ENCODE measurements at places on chromosomes 5 and 9. TPM values are rescaled to one million over a fixed set of nuclear protein-coding genes. Genes with fewer than 3 reads are reported as not detected.

The LCNL1 gene
- polyA plus RNA-seq: not detected

- no peak overlapping the region for H3K4me3 ChIP-seq
- no peak overlapping the region for H3K27ac ChIP-seq
- no peak for DNase-seq
- no peaks in the 10 kb centered on the region for H3K27me3 ChIP-seq
These were observed 274.6 kb downstream of the ANXA1 start for GRCh38 chr9:73426269-73426668.

- H3K4me1 ChIP-seq: no peaks in the 10 kb centered on the region
- H3K4me3 ChIP-seq: no peak overlapping the region
- no peak for DNase-seq
- H3K27ac ChIP-seq: no peak overlapping the region
- peaks cover 25% of the 10 kb centered on the region for H3K36me3 ChIP-seq
- no peaks in the 10 kb centered on the region for H3K27me3 ChIP-seq
These were observed 21.1 kb downstream of the TERT start for GRCh38 chr5:1273745-1274144.

DNA sequence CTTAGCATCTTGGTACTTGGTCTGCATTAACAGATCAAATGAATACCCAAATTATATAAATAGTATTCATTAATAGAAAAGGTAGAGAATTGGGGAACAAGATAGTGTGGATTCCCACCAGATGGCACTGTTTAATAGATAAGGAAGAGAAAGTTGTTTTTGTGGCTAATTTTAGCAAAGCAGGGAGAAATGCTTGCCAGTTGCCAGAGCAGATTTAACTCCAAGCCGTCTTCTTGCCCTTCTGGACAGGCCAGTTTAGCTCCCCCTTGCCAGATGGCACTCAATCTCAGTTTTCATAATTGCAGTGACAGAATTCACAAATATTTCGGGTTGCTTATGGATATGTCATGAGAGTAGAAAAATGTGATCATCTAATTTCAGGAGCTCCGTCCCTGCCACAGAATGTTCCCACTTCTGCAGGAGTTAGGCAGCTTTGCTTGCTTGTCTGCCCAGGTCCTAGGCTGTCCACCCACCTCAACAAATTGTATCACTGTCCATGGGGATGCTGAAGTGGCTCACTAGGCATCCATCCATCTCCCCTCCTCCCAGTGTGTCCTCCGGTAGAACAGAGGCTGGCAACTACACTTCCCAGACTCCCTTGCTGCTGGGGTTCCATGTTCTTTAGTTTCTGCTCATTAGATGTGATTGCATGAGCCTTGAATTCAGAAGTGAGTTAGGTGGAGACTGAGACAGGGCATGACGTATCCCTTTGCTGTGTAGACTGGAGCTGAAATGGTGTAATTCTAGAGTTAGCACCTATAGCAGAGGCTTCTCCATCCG lies 11.8 kb upstream of the HEXB start:
- no peak for DNase-seq
- no peaks in the 10 kb centered on the region for H3K36me3 ChIP-seq
- no peak overlapping the region for H3K4me3 ChIP-seq
- no peaks in the 10 kb centered on the region for H3K27me3 ChIP-seq
- H3K4me1 ChIP-seq: no peaks in the 10 kb centered on the region
- H3K27ac ChIP-seq: no peak overlapping the region

DNA sequence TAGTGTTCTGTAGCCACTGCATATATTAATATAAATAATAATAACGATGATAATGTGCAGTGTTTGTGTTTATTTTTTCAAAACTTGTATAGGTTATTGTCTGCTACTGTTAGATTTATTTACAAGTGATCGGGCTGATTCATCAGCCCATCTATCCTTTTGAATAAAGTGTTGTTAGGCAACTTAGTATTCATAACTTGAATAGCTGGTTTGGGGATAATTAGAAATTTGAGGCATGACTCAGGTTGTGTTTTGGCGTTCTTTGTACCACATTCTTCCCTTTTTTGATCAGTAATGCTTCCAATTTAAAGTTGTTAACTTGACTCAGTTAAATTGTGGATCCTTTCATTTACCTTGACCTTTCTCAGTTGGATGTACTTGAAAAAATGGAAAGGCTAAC lies 69.7 kb downstream of the FOCAD start:
- H3K4me1 ChIP-seq: no peaks in the 10 kb centered on the region
- H3K36me3 ChIP-seq: no peaks in the 10 kb centered on the region
- H3K27ac ChIP-seq: no peak overlapping the region
- H3K4me3 ChIP-seq: no peak overlapping the region

The SH3TC2 gene
- 0.68 TPM for polyA plus RNA-seq

- no peaks in the 10 kb centered on the region for H3K36me3 ChIP-seq
- H3K4me1 ChIP-seq: peaks cover 3% of the 10 kb centered on the region
- peaks cover 3% of the 10 kb centered on the region for H3K27me3 ChIP-seq
- DNase-seq: peak; percentile 47
These were observed 3.1 kb downstream of the CCDC183 start for GRCh38 chr9:136799079-136799853.

- H3K4me1 ChIP-seq: no peaks in the 10 kb centered on the region
- H3K36me3 ChIP-seq: no peaks in the 10 kb centered on the region
- H3K27me3 ChIP-seq: no peaks in the 10 kb centered on the region
- peak; percentile 80 for DNase-seq
- H3K4me3 ChIP-seq: no peak overlapping the region
These were observed 568.1 kb upstream of the WWC1 start for GRCh38 chr5:167723254-167723871.

DNA sequence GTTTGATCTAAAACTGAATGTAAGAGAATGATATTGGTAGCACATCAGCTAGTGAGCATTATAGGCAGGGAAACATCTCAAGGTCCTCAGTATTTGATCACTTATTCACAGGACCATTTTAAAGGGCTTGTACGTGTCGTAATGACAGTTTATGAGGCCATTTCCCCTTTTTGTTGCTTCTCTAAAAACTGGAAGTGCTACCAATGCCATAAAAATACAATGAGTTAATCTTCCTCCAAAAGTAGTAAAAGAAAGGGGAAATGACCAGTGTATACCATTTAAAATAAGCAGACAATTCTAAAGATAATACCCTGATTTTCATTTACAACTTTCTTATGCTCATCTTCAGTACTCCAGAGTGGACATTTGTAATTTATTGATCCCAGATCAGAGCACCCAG lies 285.8 kb upstream of the PCSK5 start:
- no peaks in the 10 kb centered on the region for H3K4me1 ChIP-seq
- H3K4me3 ChIP-seq: no peak overlapping the region
- H3K27ac ChIP-seq: no peak overlapping the region
- DNase-seq: no peak
- H3K36me3 ChIP-seq: no peaks in the 10 kb centered on the region
- no peaks in the 10 kb centered on the region for H3K27me3 ChIP-seq

- H3K27me3 ChIP-seq: no peaks in the 10 kb centered on the region
- H3K36me3 ChIP-seq: peaks cover 80% of the 10 kb centered on the region
- H3K27ac ChIP-seq: no peak overlapping the region
- no peak for DNase-seq
- H3K4me1 ChIP-seq: no peaks in the 10 kb centered on the region
- no peak overlapping the region for H3K4me3 ChIP-seq
These were observed 63.8 kb downstream of the VAV2 start for GRCh38 chr9:133928248-133928764.

DNA sequence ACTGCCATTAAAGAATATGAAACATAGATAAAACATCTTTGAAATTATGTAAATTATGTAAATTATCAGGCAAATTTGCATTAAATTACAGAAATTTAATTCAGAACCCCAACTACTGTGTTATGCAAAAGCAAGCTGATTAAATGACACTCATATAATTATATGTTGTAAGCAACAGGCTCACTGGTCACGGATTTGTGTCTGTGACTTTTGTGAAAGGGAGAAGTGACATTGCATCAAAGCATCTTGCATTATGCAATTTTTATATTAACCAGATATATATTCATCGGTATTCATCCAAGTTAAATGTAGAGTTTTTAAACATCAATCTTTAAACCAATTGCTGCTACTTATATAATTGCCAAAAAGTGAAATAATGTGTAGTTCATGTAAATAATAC lies 13.0 kb upstream of the GLIPR2 start:
- H3K27ac ChIP-seq: no peak overlapping the region
- no peaks in the 10 kb centered on the region for H3K4me1 ChIP-seq
- DNase-seq: no peak
- no peak overlapping the region for H3K4me3 ChIP-seq
- H3K36me3 ChIP-seq: peaks cover 2% of the 10 kb centered on the region

DNA sequence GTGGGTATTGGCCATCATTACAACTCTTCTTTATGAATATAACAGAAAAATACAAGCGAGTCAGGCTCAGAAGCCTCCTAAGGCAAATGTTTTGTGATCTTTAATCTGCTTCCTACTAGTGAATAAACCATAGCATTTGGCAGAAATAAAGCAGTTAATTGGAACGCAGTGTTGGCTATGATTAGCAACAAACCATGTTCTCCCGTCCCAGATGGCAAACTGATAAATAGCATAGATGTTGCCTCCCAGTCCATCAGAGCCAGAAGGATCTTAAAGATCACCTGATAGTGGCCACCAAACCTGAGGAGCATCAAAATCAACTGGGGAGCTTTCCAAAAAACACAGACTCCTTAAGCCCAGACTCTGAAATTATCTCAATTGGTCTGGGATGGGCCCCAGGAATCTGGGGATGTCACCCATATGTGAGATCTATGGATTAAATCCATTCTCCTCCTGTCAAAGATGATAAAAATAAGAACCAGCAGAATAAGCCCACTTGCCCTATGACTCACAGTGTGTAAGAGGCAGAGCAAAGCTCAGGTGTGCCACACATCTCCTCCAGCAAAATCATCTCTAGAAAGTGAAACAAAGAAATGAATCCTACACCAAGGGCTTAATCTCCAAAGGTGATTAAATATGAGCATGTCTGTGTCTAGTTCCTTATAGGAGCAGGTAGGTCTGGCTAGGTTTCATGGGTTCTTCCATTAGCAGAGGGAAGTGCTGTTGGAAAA lies 50.3 kb downstream of the APBA1 start:
- no peaks in the 10 kb centered on the region for H3K27me3 ChIP-seq
- no peak overlapping the region for H3K27ac ChIP-seq
- H3K4me3 ChIP-seq: no peak overlapping the region
- H3K4me1 ChIP-seq: no peaks in the 10 kb centered on the region

The PCDHGA1 gene
- 0.13 TPM for polyA plus RNA-seq

GRCh38 chr5:150234576-150235499 lies 45.0 kb downstream of the SLC6A7 start:
- DNase-seq: no peak
- H3K27me3 ChIP-seq: no peaks in the 10 kb centered on the region

The TSLP gene
- 0.30 TPM for polyA plus RNA-seq

DNA sequence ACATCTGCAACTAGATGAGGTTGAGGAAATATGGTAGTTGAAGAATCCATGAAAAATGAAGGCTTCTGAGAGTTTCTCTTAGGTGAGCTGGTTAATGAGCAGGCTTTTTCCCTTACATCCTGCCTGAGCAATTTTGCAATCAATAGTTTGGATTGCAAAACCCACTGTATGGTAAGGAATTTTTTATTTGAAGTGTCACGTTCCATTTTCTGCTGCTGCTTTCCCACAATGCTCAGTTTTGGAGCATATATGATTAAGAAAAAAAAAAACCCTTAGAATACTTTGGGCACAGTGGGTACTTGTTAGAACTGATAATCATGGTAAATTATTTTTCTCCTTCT lies 144.2 kb downstream of the PCSK1 start:
- H3K27me3 ChIP-seq: no peaks in the 10 kb centered on the region
- DNase-seq: no peak
- no peak overlapping the region for H3K27ac ChIP-seq
- peaks cover 2% of the 10 kb centered on the region for H3K4me1 ChIP-seq
- no peaks in the 10 kb centered on the region for H3K36me3 ChIP-seq

DNA sequence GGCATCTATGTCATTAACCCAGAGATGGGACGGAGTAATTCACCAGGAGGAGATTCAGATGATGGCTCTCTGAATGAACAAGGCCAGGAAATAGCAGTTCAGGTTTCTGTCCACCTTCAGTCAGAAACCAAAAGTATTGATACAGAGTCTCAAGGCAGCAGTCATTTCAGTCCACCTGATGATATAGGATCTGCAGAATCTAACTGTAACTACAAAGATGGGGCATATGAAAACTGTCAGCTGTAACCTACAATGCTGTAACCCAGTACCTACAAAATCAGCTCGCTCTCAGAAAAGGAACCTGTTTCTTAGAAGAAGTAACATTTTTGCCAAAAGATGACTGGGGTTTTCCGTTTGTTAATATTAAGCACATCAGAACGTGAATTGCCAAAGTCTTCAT lies 14.7 kb downstream of the MFAP3 start:
- no peak overlapping the region for H3K27ac ChIP-seq
- no peaks in the 10 kb centered on the region for H3K27me3 ChIP-seq
- peaks cover 4% of the 10 kb centered on the region for H3K36me3 ChIP-seq
- peaks cover 8% of the 10 kb centered on the region for H3K4me1 ChIP-seq
- H3K4me3 ChIP-seq: no peak overlapping the region

The SIT1 gene
- polyA plus RNA-seq: 1.7 TPM

The ADAMTS19 gene
- polyA plus RNA-seq: not detected

- H3K27me3 ChIP-seq: no peaks in the 10 kb centered on the region
- H3K4me1 ChIP-seq: peaks cover 2% of the 10 kb centered on the region
- H3K36me3 ChIP-seq: no peaks in the 10 kb centered on the region
These were observed 19.6 kb downstream of the ITGA2 start for GRCh38 chr5:53008751-53009150.

GRCh38 chr5:6717247-6717646 lies 4.0 kb downstream of the TENT4A start:
- no peak for DNase-seq
- H3K4me1 ChIP-seq: peaks cover 11% of the 10 kb centered on the region
- no peak overlapping the region for H3K4me3 ChIP-seq
- H3K27ac ChIP-seq: no peak overlapping the region

DNA sequence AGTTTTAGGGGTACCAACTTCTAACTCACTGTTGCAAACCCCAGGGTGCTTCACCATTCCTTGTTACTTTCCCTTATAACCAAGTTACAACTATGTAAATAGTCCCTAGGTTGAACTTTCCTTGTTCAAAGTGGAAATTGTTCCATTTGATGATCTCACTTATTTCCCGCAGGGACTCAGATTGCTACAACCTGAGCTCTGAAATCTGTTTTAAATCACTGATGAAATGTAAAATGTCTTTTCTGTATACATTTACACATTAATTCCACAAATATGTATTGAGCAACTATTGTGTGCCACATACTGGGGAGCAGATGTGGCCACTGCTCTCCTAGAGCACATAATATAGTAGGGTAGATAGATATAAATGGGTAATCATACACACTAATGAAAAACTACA lies 69.1 kb upstream of the TARS1 start:
- no peaks in the 10 kb centered on the region for H3K4me1 ChIP-seq
- no peaks in the 10 kb centered on the region for H3K36me3 ChIP-seq
- DNase-seq: no peak
- H3K4me3 ChIP-seq: no peak overlapping the region
- no peak overlapping the region for H3K27ac ChIP-seq

The RAPGEF1 gene
- polyA plus RNA-seq: 43.4 TPM

Data from small intestine (tissue), 16 donors.